Stimulated activated CD4-positive, alpha-beta T cell treated with anti-CD3 and anti-CD28 coated beads, Interleukin-1b, Interleukin-23, amount 100 ng/mL, for 1 hour (primary cell): ENCODE measurements at places on chromosomes 4 and X.

DNA sequence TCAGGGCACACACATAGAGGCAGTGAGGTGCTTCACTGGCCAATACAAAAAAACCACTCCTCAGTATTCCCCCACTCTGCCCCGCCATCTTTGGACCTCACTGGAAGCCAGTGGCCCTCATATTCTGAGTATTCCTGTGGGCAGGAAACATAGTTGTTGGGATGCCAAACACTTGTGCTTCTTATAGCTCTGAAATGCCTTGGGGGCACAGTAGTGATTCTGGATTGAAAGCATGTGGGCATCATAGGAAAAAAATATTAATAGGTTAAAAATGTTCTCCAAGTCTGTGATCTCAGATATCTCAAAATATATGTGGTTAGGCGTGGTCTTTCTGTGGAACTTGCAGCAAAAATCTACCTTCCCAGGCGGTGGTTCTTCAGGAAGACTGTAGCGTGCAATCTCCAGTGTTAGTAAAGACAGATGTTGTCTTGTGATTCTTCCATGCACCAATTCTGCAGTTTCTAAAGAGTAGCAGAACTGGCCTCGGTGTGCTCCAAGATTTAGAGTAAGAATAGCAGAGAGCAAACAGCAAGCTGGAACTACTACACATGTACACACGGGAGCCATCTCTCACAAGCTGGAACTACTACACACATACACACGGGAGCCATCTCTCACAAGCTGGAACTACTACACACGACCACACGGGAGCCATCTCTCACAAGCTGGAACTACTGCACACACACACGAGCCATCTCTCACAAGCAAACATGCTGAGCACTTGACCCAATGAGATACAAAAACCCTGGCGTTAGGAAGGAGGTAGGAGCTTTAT, 8.0 kb upstream of the TENM3 start:
- no peak for DNase-seq

- no peak for DNase-seq
Measured at GRCh38 chrX:148893395-148893794, 393.0 kb downstream of the AFF2 start.

- no peak for DNase-seq
Measured at GRCh38 chrX:41029332-41029731, 55.9 kb upstream of the USP9X start.

GRCh38 chr4:95761426-95761825, 78.5 kb upstream of the PDHA2 start:
- DNase-seq: no peak

DNA sequence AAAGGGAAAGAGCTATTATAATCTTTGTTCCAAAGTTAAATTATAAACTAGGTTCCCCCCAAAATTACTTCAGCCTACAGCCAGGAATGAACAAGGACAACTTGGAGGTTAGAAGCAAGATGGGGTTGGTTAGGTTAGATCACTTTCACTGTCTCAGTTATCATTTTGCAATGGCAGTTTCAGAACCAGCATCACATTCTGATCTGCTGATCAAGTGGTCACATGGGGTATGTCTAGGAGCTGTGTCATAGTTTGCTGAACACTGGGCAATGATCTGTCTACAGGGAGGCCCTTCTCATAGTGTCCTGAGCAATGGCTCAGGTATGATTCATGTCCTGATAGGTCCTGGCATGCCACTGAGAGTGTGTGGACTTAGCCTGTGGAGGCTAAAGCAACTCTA, 41.6 kb upstream of the XIAP start:
- no peak for DNase-seq

DNA sequence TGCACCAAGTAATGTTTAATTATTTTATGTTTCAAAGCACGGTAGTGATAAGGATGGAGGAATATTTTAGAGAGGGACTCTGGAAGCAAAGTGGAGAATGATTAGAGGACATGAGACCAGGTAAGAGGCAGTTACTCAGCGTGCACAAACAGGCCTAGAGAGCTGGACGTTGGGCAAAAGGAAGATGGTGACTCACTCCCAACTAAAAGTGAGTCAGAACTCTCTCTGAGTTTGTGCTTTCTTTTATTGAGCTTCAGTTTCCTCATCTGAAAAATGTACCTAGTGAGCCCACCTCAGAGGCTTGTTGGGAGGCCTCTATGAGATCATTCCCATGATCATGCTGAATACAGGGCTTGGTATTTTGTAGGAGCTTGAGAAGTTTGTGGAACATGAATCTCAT, 1.6 kb upstream of the ZC4H2 start:
- DNase-seq: no peak

DNA sequence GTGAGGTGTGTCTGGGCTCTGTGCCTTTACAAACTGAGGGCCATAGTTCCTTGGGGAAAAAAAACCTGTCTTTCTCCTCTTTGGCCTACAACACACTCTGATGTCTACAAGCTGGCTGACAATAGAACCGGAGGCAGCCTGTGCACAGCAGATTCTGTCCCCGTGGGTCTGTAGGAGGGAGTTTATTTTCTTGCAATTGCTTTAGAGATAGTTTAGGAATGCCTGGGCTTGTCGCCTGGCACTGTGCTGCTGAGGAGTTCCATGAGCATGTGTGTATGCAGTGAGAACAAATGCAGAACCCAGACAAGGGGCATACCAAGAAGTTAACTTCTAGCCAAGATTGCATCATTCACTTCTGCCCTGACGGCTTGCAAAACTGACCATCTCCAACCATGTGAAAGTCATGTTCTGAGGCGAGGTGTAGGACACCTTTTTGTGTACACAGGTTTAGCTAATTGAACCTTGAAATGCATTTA, 54.1 kb downstream of the CCNI start:
- DNase-seq: no peak

DNA sequence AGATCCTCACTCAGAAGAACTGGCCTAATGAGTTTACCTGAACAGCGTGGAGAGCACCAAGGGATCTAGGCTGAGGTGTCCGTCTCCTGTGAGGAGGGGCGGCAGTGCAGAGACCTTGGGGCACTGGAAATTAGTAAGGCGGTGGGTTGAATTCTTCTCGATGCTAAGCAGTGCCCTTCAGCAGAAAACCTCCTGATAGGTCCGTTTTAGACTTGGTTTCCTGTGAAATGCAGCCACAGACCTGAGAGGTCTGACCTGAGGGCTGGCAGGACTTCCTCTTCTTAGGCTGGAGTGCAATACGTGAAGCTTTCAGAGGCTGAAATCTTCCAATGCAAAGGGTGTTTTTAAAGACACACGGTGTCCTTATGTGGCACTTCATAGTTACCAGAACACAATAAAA, at the start of gene CLNK:
Gene CLNK (minus strand): TSS at position 138 of the 400 bp plus-strand sequence. CDS start 16,899 bp downstream, outside the sequence.
- DNase-seq: no peak

- DNase-seq: no peak
Measured at GRCh38 chr4:41475402-41475801, 62.6 kb upstream of the LIMCH1 start.

DNA sequence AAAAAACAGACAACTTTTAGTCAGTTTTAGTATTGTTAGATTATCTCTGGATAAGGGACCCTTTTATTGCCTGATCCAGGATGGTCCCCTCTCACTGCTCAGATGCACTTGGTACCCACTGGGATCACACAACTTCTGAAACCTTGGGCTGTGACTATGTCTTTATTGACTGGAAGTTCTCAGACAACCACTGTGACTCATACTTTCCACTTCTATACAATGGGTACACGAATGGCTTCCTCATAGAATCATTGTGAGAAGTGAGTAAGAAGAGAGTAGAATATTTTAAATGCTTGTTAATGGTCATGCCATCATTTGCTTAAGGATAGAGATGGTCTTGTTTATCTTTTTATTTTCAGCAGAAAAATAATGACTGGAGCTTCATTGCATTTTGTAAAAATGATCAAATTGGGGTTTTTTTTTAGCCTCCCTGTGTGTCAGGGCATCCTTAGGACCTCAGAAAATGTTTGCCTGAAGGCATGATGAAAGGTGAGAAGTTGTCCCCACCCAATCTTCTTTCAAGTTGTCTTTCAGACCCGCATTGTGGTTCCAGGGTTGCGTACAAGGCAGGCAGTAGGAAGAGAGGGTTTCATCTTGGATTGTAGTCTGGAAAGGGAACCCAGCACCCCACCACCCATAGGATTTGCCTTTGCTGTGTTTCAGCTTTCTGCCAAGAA, 115.1 kb downstream of the CPEB2 start:
- no peak for DNase-seq

- no peak for DNase-seq
Measured at GRCh38 chr4:151948351-151949016, 187.7 kb upstream of the GATB start.

- DNase-seq: no peak
Measured at GRCh38 chrX:122790376-122791095, 393.5 kb upstream of the GRIA3 start.

DNA sequence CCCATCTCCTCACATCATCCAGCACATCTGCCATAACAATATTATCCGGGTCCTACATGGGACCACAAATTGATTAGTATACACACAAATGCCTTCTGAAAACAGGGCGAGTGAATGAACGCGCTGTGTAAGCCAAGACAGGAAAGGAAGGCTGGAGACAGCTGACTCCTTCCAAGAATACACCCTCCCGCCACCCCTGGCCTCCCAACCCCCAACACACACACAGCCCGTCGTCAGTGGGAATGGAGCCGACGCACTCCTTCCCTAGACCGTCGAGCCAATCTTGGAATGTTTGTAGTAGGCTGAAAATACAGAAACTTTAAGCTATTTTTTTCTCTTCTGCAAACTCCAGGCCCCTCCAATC, 319 bp upstream of the MAGEH1 start:
- DNase-seq: no peak

DNA sequence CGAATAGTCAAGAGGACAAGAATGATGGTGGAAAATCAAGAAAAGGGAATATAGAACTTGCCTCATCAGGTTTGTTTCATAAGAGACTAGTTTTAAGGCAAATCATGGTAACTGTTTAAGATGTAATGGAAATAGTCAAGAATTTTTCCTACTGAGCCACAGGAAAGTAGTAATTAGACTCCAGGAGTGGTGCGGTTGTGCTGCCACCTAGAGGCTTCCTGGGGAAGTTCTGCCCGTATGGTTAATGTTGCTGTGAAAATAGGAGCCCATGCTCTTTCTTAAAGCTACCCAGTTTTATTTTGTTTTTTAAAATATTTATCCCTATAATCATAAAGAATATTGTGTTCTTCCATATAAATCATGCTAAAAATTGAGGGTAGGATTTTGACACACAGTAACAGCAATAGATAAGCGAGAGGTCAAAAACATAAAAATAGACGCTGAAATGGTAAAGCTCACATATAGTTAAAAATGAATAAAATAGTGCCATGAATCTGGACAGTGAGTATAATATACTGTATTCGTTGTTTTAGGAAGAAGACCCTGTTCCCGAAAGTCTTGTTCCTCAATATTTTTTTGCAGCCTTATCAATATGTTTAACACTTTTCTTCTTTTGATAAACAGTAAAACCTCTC, 87.0 kb downstream of the PHOX2B start:
- DNase-seq: no peak

DNA sequence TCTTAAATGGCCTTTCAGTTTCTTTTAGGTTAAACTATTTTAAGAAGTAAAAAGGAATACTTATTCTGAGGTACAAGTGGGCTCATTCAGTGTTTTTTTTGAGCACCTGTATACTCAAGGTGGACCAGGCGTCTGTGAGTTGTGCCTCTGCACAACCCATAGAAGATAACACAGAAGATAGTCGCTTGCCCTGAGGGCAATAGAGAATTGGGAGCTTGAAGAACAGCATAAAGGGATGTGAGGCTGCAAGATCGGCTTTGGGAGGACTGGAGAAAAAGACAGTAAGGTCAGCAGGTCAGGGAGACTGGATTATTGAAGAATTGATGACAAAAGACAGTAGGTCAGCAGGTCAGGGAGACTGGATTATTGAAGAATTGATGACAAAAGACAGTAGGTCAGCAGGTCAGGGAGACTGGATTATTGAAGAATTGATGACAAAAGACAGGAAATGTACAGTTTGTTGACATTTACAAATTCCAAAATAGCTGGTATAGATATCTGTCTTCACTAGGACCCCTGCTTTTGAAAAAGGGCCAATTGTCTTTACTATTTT, 3.1 kb downstream of the CPE start:
- no peak for DNase-seq
